Cortex of kidney (tissue), 1 donor: ENCODE measurements at places on chromosomes 2 and 18.

DNA sequence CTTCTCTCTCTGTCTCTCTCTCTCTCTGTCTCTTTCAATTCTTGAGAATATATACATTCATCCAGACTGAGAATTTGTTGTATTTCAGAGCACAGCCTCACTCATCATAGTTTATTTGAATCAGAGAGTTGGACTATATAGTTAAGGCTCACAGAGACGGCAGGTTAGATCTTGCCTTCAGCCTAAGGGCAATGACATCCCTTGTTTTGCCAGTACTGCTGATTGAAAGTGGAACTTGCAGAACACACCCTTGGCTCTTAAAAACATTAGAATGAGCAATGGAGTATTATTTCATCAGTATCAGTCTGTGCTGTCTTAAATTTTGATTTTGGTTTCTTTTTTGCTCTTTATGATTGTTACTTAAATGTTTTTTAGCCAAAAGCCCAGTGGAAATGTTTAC is 62.0 kb upstream of the DSG1 start:
- DNase-seq = no peak

GRCh38 chr18:79785831-79786230 is 11.9 kb upstream of the KCNG2 start:
- DNase-seq = no peak

- no peak for DNase-seq
These were observed 40.7 kb upstream of the COBLL1 start for GRCh38 chr2:164882276-164882675.

GRCh38 chr2:85661139-85661858 is 6.7 kb downstream of the SFTPB start:
- DNase-seq = no peak

- no peak for DNase-seq
These were observed 9.6 kb downstream of the ACKR3 start for GRCh38 chr2:236579048-236579745.

GRCh38 chr18:62236252-62236651 is 49.2 kb downstream of the RELCH start:
- no peak for DNase-seq

- no peak for DNase-seq
These were observed 36.6 kb downstream of the EHBP1 start for GRCh38 chr2:62741954-62742722.

GRCh38 chr2:163692081-163692480 is 43.7 kb downstream of the FIGN start:
- no peak for DNase-seq

DNA sequence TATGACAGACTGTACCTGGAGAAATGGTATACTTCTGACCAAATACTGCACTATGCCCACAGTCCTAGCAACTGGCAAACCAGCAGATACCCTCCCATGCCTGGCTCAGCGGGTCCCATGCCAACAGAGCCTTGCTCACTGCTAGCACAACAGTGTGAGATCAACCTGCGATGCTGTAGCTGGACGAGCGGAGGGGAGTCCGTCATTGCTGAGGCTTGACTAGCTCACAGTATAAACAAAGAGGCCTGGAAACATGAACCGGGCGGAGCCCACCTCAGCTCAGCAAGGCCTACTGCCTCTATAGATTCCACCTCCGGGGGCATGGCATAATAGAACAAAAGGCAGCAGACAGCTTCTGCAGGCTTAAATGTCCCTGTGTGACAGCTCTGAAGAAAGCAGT is 93.2 kb upstream of the CAB39 start:
- DNase-seq = no peak

GRCh38 chr2:65019675-65020195 is 30.5 kb downstream of the SLC1A4 start:
- DNase-seq = no peak

GRCh38 chr2:106095478-106096298 is 98.4 kb downstream of the UXS1 start:
- no peak for DNase-seq

GRCh38 chr18:21210278-21210677 is 31.8 kb upstream of the GREB1L start:
- DNase-seq = no peak

GRCh38 chr2:205003288-205003687 is 458.0 kb downstream of the PARD3B start:
- DNase-seq = no peak

DNA sequence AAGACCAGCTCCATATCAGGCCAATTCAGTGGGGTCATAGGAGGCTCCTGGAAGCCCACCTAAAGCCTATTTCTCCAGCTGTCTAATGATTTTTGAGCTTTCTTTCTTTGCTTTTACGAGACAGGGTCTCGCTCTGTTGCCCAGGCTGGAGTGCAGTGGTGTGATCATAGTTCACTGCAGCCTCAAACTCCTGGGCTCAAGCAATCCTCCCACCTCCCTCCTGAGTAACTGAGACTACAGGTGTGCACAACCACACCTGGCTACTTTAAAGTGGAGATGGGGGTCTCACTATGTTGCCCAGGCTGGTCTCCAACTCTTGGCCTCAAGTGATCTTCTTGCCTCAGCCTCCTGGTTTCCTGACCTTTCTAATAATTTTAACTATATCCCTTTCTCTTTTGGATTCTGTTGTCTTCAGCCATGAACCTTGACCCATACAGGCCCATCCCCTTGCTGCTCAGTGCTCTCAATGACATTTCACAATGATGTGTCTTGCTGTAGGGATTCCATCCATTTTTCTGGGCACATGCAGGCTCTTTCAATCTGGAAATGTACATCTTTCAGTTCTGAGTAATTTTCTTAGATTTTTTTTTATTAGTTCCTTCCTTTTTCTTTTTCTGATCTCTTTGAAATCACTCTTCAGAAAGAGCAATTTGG is 29.7 kb downstream of the GNLY start:
- no peak for DNase-seq

DNA sequence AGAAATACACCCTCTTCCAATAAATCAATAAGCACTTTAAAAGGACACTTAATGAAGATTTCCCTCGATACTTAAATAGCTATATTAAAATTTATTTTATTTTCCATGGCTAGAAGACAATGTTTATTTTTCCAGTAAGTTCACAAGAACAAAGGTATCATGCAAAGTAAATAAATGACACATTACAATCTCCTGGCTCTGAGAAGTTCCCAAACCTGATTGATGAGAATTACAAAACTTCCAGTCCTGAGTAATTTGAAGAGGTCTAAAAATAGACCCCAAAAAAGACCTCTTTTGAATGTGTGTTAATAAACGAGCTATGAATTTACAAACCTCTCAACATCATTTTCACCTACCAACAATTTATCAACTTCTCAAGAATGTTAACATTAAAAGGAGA is 1.5 kb upstream of the PEX13 start:
- no peak for DNase-seq

GRCh38 chr2:229033816-229034215 is 237.3 kb downstream of the PID1 start:
- DNase-seq = no peak

DNA sequence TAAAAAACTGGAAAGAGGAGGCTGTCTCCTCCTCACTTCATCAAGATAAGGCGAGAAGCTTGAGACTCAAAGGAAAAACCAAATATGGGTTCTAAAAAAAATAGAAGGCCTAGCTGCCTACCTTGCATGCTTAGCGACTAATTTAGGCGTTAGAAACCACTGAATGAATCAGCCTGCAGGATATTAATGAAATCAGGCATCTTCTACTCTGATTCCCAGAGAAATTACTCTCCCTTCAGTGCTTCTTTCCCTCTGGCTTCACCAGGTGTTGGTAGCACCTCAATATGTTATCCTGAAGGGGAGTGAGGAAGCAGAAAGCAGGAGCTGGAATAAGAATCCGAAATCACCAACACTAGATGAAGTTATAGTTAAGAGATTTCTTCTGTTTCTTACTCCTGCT is 749.8 kb upstream of the NRXN1 start:
- no peak for DNase-seq

- DNase-seq = no peak
These were observed 216.4 kb downstream of the GCA start for GRCh38 chr2:162560291-162560690.

DNA sequence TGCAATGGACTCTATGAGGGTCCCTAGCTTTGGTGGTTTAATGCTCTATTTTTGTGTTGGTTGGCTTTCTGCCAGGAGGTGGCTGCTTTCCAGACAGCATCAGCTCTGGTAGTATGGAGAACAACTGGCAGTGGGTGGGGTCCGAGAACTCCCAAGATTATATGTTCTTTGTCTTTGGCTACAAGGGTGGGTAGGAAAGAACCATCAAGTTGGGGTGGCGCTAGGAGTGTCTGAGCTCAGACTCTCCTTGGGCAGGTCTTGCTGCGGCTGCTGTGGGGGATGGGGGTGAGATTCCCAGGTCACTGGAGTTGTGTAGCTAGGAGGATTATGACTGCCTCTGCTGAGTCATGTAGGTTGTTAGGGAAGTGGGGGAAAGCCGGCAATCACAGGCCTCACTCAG is 976.1 kb upstream of the GYPC start:
- no peak for DNase-seq

DNA sequence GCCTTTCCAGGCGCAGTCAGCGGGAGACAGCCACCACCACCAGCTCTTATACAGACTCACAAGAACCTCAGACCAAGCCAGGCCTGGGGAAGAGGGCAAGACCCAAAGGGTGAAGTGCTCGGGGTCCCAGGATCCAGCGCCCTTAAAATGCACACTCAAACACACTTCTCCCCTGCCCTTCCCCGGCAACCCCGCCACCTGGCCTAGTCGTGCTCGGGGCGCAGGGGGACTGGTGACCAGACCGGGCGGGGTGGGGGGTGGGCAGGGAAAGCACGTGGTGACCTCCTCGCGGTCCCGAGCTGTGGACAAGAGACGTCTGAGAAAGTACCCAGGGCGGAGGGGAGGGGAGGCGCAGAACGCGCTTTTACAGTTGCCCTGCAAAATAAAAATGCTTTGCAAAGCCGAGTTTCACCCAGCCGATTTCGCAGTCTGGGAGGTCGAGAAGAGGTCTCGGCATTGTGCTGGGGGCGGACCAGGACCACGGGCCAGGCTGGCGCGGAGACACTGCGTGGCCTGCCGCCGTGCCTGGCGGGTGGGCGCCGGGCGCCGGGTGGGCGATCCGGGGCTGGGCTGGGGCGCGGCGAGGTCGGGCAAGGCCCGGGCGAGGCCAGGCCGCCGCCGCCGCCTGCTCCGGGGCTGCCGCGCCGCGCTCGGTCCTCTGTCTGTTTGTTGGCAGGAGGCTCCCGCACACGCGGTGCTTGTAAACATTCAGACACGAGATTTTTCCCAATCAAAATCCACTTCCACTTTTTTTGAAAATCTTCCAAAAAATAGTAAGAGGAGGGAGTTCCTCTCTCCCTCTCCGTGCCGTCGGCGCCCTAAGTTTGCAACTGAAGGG is 2.0 kb downstream of the BCL11A start:
- no peak for DNase-seq

DNA sequence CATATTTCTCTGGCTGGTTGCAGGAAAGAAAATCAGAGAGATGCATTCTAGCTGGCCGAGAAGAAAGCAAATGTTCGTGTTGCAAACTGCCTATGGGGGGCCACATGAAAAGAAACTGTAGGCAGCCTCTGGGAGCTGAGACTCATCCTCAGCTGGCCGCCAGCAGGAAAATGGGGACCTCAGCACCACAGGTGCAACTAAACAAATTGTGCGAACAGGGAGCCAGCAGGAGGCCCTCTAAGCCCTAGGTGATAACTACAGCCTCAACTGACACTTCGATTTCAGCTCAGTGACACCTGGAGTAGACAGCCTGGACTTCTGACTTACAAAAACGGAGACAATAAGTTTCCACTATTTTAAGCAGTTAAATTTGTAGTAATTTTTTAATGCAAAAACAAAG is 107.3 kb downstream of the DTNB start:
- no peak for DNase-seq

- no peak for DNase-seq
These were observed 437.4 kb downstream of the MEIS1 start for GRCh38 chr2:66872081-66872985.

- no peak for DNase-seq
These were observed 25.3 kb upstream of the SNTG2 start for GRCh38 chr2:925309-925708.

DNA sequence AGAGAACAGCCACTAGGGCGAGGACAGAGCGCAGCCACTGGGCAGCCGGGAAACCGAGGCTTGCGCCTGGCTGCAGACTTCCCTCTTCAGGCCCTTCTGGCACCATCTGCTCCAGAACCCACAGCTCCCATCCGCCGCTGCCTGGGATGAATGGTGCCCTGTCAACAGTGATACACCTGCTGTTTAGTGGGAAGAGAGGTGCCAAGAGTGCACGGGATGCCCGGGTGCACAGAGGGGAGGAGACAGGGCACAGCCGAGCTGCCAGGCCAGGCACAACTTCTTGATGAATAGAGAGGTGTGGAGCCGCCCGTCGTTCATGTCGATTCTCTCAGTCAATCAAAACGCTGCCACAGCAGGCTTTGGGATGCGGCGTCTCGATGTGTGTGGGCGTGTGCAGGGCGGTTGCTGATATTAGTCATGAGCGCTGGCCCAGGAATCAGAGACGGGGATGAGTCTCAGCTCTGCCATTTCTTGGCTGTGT is 39.5 kb downstream of the RRM2 start:
- DNase-seq = no peak

DNA sequence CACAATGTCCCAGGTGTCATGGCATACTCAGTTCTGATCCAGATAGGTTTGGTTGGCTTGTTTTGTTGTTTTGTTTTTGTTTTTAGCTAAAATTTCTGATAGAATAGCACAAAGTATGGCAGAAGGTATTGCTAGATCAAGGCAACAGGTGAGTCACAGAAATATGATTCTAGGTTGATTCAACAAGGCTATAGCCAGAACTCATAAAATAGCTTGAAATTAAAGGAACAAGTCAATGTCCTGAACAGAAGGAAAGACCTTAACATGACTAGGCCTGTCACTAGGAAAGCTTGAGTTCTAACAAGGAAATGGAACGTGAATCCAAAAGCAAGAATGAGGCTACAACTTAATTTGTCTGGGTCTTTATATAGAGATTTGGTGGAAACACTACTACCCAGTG is 157.1 kb downstream of the GALNT3 start:
- no peak for DNase-seq

DNA sequence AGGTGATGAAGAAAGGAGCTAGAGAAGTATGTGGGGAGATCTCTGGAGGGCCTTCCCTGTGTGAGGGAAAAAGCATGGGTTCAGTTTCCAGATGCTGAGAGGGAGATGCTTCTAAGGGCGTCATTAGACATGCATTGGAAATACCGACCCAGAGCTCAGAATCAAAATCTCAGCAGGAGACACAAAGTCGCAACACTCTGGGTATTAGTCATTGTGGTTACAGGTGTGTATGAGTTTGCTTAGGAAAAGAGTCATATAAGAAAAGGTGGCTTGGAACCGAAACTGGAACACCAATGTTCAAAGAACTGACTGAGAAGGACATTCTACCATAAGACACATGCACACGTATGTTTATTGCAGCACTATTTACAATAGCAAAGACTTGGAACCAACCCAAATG is 477.1 kb downstream of the FBXO15 start:
- DNase-seq = no peak

- DNase-seq = no peak
These were observed 500.1 kb downstream of the ARHGAP15 start for GRCh38 chr2:143629340-143629739.

DNA sequence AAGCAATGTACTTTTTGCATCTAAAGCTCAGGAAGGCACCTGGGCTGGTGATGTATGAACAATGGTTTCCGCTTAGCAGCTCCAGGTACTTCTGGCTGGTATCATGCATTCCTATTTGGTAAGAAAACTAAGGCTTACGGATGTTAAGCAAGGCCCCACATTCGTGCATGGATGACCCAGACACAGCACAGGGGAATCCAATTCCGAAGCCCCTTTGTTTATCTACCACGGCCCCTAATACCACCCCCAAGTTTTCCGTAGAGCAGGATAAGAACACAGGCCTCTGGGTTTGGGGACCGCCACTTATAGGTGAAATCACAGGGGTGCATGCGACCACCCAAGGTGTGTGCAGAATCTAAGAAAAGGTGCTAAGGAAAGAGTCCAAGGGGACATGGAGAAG is 192.1 kb upstream of the ID2 start:
- DNase-seq = no peak

GRCh38 chr2:237883951-237884446 is 24.6 kb downstream of the RAMP1 start:
- DNase-seq = no peak
